SW480 (cell line): ENCODE measurements at places on chromosomes 1 and 21.

DNA sequence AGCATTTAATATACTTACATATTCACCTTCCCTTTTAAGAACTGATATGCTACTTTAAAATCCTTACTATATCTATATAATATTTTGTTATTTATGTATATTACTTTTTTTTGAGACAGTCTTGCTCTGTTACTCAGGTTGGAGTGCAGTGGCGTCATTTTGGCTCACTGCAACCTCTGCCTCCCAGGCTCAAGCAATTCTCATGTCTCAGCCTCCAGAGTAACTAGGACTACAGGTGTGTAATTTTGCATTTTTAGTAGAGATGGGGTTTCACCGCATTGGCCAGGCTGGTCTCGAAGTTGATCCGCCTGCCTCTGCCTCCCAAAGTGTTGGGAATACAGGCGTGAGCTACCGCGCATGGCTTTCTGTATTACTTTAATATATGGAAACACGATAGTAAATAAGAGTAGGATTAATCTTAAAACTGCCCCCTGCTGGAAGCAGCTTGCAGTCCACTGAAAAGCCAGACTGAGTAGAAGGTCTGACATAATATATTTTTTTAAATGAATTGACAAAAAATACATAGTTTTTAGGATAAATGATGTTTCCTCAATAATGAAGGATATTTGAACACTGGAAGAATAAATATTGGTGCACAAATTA is 24.4 kb downstream of the RCAN3 start:
- no peak for DNase-seq

DNA sequence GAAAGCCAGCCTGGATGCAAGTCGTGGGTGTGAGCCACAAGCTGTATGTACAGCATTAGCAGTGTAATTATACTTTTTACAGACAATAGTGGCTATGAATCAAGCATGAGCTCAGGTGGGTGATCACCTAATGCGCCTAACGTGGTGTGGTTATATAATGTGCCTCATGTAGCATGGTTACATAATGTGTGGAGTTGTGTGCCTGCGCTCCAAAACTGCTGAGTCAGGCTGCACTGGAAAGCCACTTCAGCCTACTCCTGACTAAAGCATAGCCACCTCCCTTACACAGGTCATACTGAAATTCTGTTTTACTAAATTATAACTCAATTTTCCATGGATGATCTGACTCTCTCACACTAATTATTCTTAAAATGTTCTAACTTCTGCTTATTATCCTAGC is 69.8 kb downstream of the KCNT2 start:
- DNase-seq = no peak

DNA sequence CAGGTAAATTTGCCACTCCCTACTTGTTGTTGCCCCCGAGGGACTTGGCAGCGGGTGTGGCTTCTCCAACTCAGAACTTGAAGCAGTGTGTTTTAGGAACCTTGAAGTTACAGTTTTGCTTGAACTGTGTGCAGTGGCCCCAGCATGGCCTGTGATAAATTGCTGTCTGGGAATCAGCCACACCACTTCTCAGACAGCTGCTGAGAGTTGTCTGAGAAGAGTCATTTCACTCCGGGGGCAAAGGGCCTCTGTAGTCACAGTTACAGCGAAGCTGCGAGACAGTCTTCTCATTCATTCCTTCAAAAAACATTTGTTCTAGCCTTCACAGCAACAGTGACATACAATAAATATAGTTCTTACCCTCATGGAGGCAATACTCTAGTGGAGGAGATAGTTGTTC is 70.3 kb downstream of the PROX1 start:
- no peak for DNase-seq

GRCh38 chr1:207803678-207804077 is 51.8 kb downstream of the CD46 start:
- no peak for DNase-seq
